Testis (tissue), 5 donors: ENCODE measurements at places on chromosomes 5 and 9. TPM values are rescaled to one million over a fixed set of nuclear protein-coding genes. Genes with fewer than 3 reads are reported as not detected.

- no peaks in the 10 kb centered on the region for H3K36me3 ChIP-seq
- no peaks in the 10 kb centered on the region for H3K4me1 ChIP-seq
- no peak overlapping the region for H3K4me3 ChIP-seq
- H3K27ac ChIP-seq = peak overlapping the region; percentile 41
- H3K27me3 ChIP-seq = no peaks in the 10 kb centered on the region
- DNase-seq = no peak
Observed at GRCh38 chr5:141822144-141822543, 56.1 kb downstream of the PCDH1 start.

DNA sequence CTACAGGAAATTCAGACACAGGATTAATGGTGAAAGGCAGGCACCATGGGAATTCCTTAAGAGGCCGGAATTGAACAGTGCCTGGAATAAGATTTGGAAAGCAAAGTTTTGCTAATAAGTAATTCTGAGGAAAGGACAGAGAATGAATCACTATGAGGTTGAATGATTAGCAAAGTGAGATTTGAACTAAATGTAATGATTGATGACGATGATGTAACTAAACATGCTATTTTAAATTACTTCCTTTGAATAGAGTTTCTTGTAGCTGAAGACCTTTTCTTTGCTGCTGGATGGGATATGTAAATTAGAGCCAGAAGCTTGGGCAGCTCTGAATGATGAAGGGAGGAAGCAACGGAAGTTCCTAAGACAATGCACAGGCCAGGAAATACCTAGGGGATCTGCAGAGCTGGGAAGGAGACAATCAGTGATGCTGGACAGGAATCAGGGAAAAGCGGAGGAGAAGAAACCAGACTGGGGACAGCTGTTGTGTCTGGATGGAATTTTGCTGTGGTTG, 482.0 kb downstream of the PSAT1 start:
- no peaks in the 10 kb centered on the region for H3K4me1 ChIP-seq
- no peaks in the 10 kb centered on the region for H3K27me3 ChIP-seq
- H3K27ac ChIP-seq = no peak overlapping the region
- no peaks in the 10 kb centered on the region for H3K36me3 ChIP-seq

- no peaks in the 10 kb centered on the region for H3K27me3 ChIP-seq
- H3K36me3 ChIP-seq = no peaks in the 10 kb centered on the region
- H3K4me1 ChIP-seq = no peaks in the 10 kb centered on the region
- H3K27ac ChIP-seq = no peak overlapping the region
- DNase-seq = no peak
Observed at GRCh38 chr9:7316967-7317366, 482.6 kb downstream of the DMAC1 start.

DNA sequence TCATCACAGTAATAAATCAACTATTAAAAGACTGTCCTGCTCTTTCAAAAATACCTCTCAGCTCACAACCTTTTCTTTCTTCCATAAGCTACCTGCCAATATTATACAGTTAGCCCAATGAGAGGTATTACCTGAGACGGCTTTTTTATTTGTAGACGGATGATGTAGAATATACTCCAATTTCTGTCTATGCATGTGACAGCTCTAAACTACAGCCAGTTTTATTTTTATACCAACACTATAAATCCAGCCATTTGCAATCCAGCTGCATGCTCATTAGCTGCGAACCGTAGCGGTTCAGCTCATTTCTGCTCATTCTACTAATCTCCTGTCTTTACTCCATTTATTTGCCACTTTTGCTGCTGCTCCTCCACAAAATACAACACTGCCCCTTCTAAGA, 51.2 kb downstream of the TBCA start:
- H3K36me3 ChIP-seq = no peaks in the 10 kb centered on the region
- no peak overlapping the region for H3K4me3 ChIP-seq
- DNase-seq = no peak
- H3K27ac ChIP-seq = no peak overlapping the region
- H3K4me1 ChIP-seq = peaks cover 4% of the 10 kb centered on the region

- H3K4me3 ChIP-seq = no peak within 1 kb of the TSS
- H3K36me3 ChIP-seq = no peaks in the 10 kb centered on the region
- no peaks in the 10 kb centered on the region for H3K27me3 ChIP-seq
- peaks cover 3% of the 10 kb centered on the region for H3K4me1 ChIP-seq
- no peak for DNase-seq
- H3K27ac ChIP-seq = no peak within 1 kb of the TSS
Observed at GRCh38 chr5:132657676-132658380, at the start of gene IL13. Gene IL13 (plus strand): TSS chr5:132658173. CDS start chr5:132658187, 14 bp downstream.

DNA sequence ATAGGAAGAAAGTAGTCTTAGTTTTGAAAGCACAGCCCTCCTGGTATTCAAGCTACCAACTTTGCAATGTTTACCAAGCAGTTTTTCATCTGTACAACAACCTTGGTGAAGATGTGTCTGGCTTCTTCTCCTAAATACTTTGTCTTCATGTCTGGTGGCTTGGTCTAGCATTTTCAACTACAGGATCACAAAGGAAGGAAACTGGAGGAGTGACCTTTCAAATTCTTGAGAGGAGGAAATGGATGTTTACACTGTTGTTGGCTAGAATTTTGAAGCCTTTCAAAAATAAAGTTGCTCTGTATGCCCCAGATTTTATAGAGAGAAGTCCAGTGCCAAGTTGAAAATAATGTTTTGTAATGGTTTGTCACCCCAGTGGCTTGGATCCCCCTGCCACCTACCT, 16.3 kb downstream of the PAM start:
- H3K27me3 ChIP-seq = no peaks in the 10 kb centered on the region
- no peaks in the 10 kb centered on the region for H3K36me3 ChIP-seq
- DNase-seq = no peak
- H3K4me1 ChIP-seq = no peaks in the 10 kb centered on the region

GRCh38 chr5:174533751-174534241, 190.6 kb upstream of the MSX2 start:
- H3K27me3 ChIP-seq = no peaks in the 10 kb centered on the region
- no peaks in the 10 kb centered on the region for H3K4me1 ChIP-seq
- H3K27ac ChIP-seq = no peak overlapping the region
- H3K36me3 ChIP-seq = no peaks in the 10 kb centered on the region

- no peaks in the 10 kb centered on the region for H3K27me3 ChIP-seq
- no peak overlapping the region for H3K4me3 ChIP-seq
- H3K27ac ChIP-seq = peak overlapping the region; percentile 63
- peak; percentile 52 for DNase-seq
- H3K4me1 ChIP-seq = peaks cover 29% of the 10 kb centered on the region
Observed at GRCh38 chr9:96116275-96117064, 185.5 kb downstream of the HSD17B3 start.

GRCh38 chr5:20088361-20088760, 100.4 kb upstream of the CDH18 start:
- no peaks in the 10 kb centered on the region for H3K4me1 ChIP-seq
- H3K27ac ChIP-seq = no peak overlapping the region
- no peaks in the 10 kb centered on the region for H3K36me3 ChIP-seq

- H3K27me3 ChIP-seq = no peaks in the 10 kb centered on the region
- no peaks in the 10 kb centered on the region for H3K36me3 ChIP-seq
- H3K4me1 ChIP-seq = no peaks in the 10 kb centered on the region
- no peak for DNase-seq
Observed at GRCh38 chr9:125387861-125388524, 126.4 kb downstream of the GAPVD1 start.

- no peaks in the 10 kb centered on the region for H3K36me3 ChIP-seq
- H3K4me3 ChIP-seq = no peak overlapping the region
- no peak overlapping the region for H3K27ac ChIP-seq
- DNase-seq = no peak
Observed at GRCh38 chr5:61048534-61048933, 103.5 kb downstream of the NDUFAF2 start.

TSTD2 gene
- 35.6 TPM for total RNA-seq

GPR151 gene
- total RNA-seq = not detected

SH2D3C gene
- total RNA-seq = 6.6 TPM

SLC25A2 gene
- 4.0 TPM for total RNA-seq
